ENCODE measurements at places on chromosomes 2 and 18.

- no peak for DNase-seq
Observed at GRCh38 chr2:33207151-33207740, 260.5 kb downstream of the LTBP1 start.

GRCh38 chr2:150409196-150409595 lies 78.3 kb downstream of the RND3 start:
- DNase-seq, result no peak

- DNase-seq, result no peak
Observed at GRCh38 chr2:53004413-53004812, 763.2 kb upstream of the CHAC2 start.

GRCh38 chr2:223612501-223612900 lies 10.3 kb upstream of the SCG2 start:
- no peak for DNase-seq

GRCh38 chr18:34098109-34098508 lies 126.6 kb downstream of the NOL4 start:
- DNase-seq, result no peak

- no peak for DNase-seq
Observed at GRCh38 chr2:9086465-9086864, 83.0 kb upstream of the MBOAT2 start.

DNA sequence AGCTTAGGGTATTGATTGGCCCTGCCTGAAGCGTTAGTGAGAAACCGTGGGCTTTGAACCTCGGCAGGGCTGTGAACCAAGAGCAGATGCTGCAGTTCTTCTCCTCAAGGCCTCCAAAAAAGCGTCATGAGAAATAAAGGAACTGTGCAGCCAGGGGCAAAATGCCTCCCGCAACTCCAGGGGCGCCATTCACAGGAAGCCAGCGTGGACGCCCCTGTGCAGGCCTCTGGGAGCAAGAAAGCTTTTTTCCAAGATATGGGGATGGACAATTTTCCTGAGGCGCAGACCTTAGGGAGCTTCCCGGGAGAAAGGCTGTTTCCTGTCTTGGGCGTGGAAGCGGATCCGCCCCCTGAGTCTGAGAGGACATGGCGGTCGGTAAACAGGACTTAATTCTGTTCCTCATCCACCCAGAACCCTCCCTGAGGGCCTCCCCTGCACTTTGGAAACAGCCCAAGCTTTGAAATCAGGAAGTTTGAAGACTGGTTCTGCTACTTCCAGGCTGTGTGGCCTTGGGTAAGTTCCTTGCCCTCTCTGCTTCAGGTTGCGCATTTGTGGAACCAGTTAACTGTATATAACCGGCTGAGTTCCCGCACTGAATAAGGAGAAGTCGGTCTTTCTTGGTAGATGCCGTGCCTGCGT lies 29.6 kb upstream of the CABLES1 start:
- DNase-seq, result no peak

DNA sequence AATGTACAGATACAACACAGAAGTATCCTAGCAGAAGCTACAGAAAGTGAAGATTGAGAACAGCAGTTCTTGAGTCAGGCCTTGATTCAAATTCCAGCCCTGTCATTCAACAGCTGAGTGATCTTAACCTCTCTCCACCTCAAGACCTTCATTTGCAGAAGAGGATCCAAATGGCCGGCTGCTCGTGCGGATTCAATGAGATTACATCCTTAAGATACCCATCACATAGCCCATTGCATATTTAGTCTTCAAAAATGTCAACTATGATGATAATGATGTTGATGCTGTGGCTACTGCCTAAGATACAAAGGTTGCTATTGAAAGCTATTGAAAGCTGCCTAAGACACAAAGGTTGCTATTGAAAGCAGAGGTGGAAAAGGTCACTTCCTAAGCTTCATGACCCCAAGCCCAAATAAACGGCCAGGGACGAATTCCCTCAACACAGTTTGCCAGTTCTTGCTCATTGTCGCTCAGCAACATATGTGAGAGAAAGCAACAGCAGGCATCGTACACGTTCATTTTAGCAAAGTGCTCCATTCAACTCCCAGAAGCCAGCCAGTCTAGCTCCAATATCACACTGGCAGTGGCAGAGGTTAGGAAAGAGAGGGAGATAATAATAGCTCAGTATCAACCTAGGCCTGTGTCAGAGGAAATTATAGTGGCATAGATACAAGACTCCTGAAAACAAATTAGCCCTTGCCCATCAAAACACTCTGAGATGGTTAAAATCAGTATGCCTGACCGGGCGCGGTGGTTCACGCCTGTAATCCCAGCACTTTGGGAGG lies 36.1 kb downstream of the MRPL35 start:
- no peak for DNase-seq

- no peak for DNase-seq
Observed at GRCh38 chr2:127172306-127172705, 47.8 kb downstream of the CYP27C1 start.

GRCh38 chr2:124272261-124272841 lies 247.3 kb downstream of the CNTNAP5 start:
- DNase-seq, result no peak

GRCh38 chr2:1581965-1582625 lies 162.2 kb downstream of the PXDN start:
- no peak for DNase-seq

DNA sequence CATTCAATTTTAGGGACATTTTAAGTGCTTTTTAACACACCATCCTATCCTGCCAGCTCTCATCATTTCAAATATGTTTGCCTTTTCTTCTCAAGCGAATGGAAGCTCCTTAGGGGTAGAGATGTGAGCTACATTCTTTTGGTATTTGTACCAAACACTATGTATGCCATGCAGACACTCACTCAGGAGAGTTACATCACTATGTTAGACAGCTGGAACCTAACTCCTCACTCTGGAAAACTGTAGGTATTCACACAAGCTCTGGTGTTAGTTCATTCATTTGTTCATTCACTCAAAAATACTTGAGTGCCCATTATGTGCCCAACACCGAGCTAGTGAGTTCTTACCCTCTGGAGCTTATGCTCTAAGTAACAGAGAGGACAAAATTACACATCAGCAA lies 26.4 kb upstream of the RNU4ATAC start:
- DNase-seq, result no peak

DNA sequence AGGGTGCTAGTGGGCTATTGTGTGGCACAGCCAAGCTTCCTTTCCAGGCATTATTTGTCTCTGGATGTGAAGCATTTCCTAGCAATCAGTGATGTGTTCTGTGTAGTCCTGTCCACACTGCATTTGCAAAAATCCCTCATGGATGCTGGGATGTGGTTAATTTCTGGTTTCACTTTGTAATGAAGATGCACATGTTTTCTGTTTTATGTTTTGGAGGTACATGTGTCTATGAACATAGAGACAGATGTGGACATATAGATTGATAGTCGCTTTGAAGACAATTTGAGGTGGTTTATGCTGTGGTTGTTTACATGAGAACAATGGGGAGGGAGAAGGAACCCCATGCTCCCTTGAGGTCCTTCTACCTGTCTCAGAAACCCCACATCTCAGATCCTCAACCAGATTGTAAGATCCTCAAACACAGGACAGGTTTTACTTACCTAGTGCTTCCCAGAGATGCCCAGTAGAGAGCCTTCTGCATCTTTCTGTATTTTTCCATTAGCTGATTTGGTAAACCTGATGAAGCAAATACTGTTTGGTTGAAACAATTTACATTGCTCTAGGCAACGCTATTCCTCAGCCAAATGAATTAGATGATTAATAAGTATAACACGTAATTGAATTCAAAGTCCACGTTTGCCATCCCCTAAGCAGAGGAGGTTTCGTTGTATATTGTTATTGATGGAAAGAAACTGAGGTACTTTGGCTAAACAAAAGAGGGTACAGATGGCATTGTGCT lies 204.4 kb downstream of the SPP2 start:
- DNase-seq, result no peak

DNA sequence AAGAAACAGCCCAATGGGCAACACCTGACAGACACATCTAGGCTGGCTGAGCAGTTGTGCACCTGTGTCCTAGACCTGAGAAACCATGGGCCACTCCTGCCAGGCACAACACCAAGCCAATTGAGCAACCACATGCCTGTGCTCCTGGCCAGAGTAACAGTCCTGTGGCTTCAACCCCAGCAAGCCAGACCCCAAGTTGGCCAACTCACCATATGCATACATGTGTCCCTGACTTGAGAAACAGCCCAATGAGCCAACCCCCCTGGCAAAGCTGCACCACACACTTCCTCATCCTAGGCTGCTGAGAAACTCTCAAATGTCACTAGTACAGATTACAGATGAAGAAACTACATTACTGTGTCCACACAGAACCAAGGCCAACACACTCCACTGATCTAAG lies 36.6 kb downstream of the USP34 start:
- DNase-seq, result no peak

- DNase-seq, result no peak
Observed at GRCh38 chr2:64219149-64219548, 74.9 kb upstream of the PELI1 start.

- no peak for DNase-seq
Observed at GRCh38 chr2:236754271-236754944, 184.8 kb downstream of the ACKR3 start.

- DNase-seq, result no peak
Observed at GRCh38 chr2:177268187-177268871, 3.8 kb upstream of the NFE2L2 start.

- no peak for DNase-seq
Observed at GRCh38 chr2:102081606-102082005, 60.9 kb upstream of the IL1R1 start.

GRCh38 chr2:25194576-25195122 lies 26.3 kb upstream of the POMC start:
- no peak for DNase-seq

- no peak for DNase-seq
Observed at GRCh38 chr18:463827-464541, 36.5 kb downstream of the COLEC12 start.

GRCh38 chr2:222358876-222359275 lies 60.1 kb upstream of the PAX3 start:
- no peak for DNase-seq

DNA sequence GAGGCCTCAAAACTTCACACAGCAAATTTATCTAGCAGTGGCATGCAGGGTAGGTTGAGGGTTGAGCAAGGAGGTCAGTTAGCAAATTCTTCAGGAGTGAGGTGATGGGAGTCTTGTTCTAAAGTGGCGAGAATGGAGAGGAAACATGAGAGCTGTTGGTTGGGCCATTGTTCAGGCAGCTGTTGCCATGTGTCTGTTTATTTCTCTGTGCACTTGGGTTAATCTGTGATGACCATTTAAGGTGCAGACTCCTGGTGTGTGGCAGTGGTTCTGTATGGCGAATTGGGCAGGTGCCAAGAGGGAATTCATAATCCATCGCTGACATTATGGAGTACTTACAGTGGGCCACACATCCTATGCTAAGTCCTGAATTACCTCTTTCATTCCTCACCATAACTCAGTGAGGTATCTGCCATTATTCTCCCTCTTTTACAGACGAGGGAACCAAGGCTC lies 30.4 kb downstream of the TMEM178A start:
- peak; percentile 32 for DNase-seq

DNA sequence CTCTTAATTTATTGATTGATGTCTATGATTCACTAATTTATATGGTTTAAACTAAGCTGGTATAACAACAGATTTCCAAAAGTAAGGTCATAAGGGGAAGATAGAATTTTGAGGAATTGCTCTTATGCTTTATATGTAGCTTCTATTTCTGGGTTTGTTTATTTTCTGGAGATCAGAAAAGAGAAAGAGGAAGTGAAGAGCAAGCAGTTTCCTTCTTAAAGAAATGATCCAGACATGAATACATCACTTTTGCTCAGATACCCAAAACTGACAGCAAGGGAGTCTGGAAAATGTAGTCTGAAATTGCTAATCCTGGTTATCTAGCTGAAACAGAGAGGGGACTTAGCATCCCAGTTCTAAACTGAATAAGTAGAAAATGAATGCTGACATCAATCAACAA lies 912.5 kb upstream of the CRIM1 start:
- DNase-seq, result no peak

GRCh38 chr2:177074099-177074710 lies 138.4 kb upstream of the HNRNPA3 start:
- DNase-seq, result no peak

GRCh38 chr18:26723981-26724380 lies 141.5 kb downstream of the AQP4 start:
- DNase-seq, result no peak

GRCh38 chr2:173898996-173899395 lies 66.2 kb downstream of the SP3 start:
- no peak for DNase-seq

GRCh38 chr2:21772624-21773023 lies 648.9 kb downstream of the TDRD15 start:
- no peak for DNase-seq

DNA sequence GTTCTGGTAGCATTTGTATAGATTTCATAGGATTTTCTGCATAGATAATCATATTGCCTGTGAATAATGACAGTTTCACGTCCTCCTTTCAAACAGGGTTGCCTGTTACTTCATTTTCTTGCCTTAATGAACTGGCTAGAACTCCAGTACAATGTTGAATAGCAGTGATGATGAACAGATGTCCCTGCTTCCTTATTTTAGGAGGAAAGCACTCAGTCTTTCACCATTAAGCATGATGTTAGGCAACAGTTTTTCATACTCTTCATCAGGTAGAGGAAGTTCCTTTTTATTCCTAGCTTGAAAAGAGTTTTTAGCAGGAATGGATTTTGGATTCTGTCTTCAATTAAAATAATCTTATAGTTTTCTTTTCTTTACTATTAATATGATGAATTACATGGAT lies 39.7 kb downstream of the C2orf76 start:
- no peak for DNase-seq

DNA sequence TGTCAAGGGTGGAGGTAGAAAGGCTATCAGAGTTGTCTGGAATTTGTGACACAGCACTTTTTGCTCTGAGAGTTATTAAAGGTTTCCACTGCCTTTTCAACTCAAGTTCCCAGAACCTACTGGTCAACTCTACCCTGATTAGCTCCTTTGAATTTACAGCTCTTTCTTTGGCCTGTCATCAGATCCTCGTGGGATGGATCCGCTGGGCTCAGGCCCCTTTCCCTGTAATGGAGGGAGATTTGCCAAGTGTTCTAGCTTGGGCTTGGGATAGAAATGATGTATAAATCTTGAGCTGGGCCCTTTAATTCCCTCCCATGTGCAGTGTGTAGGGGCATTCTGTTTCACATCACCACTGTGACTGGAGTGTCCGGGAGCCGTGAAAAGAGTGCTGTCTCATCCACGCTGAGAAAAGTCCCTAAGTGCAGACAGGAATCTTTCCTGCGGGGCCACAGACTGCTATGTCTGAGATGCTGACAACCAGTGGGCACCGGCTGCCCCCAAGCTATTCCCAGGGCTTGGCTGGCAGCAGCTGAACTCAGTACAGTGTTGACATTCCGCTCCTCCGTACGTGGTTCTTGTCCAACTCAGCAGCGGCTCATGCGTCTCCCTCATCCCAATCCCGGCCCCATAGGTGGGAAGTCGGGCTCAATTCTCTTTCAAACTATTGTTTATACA lies 46.9 kb upstream of the ARHGAP28 start:
- DNase-seq, result no peak

- DNase-seq, result no peak
Observed at GRCh38 chr18:35923939-35924684, 48.4 kb upstream of the RMP24 start.

GRCh38 chr2:122960759-122961641 lies 1064.1 kb upstream of the CNTNAP5 start:
- DNase-seq, result peak; percentile 83

- no peak for DNase-seq
Observed at GRCh38 chr18:32763293-32763692, 9.5 kb downstream of the KLHL14 start.

GRCh38 chr2:51782921-51783765 lies 751.2 kb upstream of the NRXN1 start:
- no peak for DNase-seq

- DNase-seq, result no peak
Observed at GRCh38 chr2:197932374-197932773, 128.0 kb downstream of the PLCL1 start.

Measured in NCI-H1417 treated with DMSO at 0.1 percent for 48 hours (cell line).